Epithelial cell of esophagus (primary cell): ENCODE measurements at places on chromosomes 2 and 18.

GRCh38 chr2:222076973-222077690, 221.7 kb downstream of the PAX3 start:
- DNase-seq, result no peak

GRCh38 chr18:5295231-5295920, at the start of gene ZBTB14:
Gene ZBTB14, minus strand, starts transcription at chr18:5295726. Its CDS starts 2,480 bp downstream, at chr18:5293246.
- peak; percentile 63 for DNase-seq

DNA sequence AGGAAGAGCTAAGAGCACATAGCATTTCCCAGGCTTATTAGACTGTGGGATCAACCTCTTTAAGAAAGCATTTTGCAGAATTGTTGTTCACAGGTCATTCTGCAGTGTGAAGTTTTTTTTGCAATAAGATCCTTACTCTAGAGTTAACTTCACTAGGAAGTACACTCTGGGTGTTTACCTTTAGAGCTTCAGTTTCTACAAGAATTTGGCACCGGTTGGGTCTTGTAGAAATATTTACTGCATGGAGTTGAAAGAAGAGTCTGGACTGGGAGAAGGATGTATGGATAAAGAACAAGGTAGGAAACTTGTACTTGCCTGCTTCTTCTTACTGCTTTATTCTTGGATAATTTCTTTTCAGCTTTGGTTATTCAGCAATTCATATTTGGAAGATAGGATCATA, 944.9 kb upstream of the GYPC start:
- no peak for DNase-seq

DNA sequence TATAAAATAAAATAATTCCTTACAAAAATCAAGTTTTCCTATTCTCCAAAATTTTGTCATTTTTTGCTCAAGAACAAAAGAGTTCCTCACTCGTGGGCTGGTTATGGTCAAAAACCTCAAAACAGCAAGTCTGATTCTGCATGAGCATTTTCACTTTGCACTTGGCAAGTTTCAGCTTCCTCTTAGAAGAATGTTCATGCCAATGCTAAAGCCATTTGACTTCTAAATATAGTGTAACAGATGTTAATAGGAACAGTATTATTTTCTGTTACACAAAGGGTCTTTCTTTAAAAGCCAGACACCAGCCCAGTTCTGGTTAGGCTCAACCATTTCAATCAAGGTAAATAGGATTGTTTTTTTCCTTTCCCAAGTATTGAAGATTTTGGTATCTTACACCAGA, 261.3 kb upstream of the CCDC68 start:
- no peak for DNase-seq
